ENCODE measurements at places on chromosomes 1 and 21.
A peak's percentile ranks its signal among the peaks of the same experiment; 100 is the strongest.

DNA sequence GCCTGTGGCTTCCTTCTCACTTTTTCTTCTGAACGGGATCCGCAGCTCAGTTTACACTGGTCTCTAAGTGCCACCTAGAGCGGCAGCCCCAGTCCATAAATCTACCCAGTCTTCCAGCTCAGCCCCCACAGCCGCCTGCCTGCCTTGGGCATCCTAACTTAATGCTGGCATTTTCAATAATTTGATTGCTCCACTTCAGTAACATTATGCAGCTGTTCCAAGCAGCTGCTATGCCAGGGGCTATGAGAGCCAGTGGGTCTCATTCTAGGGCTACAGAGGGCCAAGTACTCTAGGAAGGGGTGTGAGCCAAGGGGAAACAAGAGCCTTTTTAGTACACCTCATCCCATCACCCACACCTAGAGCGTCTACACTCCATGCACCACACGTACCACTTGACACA is 48.4 kb upstream of the COA6 start:
- no peaks in the 10 kb centered on the region for H3K36me3 ChIP-seq
- no peak overlapping the region for H3K27ac ChIP-seq
- no peak for DNase-seq
- no peaks in the 10 kb centered on the region for H3K27me3 ChIP-seq
- H3K4me3 ChIP-seq, result no peak overlapping the region
- H3K4me1 ChIP-seq, result peaks cover 13% of the 10 kb centered on the region

GRCh38 chr1:10253755-10254154 is 43.4 kb downstream of the KIF1B start:
- H3K4me1 ChIP-seq, result peaks cover 2% of the 10 kb centered on the region
- DNase-seq, result no peak
- H3K27me3 ChIP-seq, result no peaks in the 10 kb centered on the region
- no peak overlapping the region for H3K4me3 ChIP-seq

DNA sequence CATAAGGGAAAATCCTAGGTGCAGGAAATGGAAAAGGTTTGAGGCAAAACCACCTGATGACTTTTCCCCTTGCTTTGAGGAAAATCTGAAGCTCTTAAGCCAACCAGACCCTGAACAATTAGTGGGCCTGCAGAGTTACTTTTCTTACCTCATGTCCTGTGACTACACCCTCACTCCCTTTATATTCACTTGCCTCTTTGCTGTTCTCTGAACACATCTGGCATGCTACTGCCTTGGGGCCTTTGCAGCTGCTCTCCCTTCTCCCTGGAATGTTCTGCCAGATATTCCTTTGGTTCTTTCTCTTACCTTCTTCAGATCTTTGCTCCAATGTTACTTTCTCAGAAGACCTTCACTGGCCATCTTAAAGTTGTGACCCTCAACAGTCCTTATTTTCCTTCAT is 21.8 kb downstream of the RPTN start:
- no peaks in the 10 kb centered on the region for H3K36me3 ChIP-seq
- H3K27me3 ChIP-seq, result peaks cover 2% of the 10 kb centered on the region
- DNase-seq, result no peak
- H3K4me1 ChIP-seq, result no peaks in the 10 kb centered on the region
- no peak overlapping the region for H3K27ac ChIP-seq

DNA sequence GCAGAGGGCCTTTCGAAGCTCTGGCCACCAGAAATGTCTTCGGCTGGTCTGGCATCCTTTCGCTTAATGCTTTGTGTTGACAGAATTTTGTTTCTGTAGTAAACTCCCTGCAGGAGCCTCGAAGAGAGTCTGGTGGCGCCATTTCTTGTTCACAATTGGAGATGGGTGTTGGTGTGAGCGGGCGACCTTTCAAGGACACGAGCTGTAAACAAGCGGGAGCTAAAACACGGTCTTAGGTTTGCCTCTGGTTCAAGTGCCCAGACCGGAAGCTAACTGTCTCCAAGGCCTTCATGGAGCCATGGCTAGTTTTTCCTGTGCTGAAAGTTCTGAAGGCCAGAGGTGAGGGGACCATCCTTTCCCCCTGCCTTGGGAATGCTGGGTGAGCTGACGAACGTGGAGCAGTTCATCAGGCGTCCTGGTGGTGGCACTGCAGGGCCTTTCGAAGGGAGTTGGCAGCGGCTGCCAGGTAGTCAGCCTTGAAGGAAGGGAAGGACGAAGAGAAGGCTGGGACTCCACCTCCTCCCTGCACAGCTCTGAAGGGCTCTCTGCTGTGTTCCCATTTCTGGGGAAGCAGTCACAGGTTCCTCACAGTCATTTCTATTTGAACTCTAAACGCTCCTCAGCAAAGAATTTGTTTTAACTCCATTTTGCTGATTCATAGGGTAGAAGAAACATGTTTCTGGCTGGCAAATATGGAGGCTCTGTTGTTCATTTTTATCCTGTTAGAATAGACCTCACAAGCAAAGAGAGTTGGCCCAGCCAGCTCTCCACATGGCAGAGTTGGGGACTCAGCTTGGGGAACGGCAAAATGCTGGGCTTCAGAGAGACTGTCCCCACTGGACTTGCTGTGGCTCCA is 35.2 kb downstream of the URB2 start:
- H3K4me3 ChIP-seq, result no peak overlapping the region
- H3K27me3 ChIP-seq, result no peaks in the 10 kb centered on the region
- no peak overlapping the region for H3K27ac ChIP-seq

DNA sequence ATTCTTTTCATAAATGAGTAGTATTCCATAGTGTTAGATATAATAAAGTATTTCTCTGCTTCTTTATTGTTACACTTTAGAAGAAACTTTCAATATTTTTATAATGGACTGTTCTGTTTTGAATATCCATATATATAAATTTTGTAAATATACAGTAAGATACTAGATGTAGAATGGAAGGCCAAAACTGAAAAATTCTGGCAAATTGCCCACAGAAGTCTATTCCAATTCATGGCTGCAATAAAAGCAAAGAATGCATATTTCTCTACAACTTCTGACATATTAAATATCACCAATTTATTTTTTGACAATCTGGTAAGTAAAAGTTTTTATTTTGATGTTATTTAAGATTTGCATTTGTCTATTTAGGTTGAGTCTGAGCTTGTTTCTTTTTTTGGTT is 532.5 kb downstream of the NCAM2 start:
- no peak for DNase-seq
- no peaks in the 10 kb centered on the region for H3K27me3 ChIP-seq
- H3K4me1 ChIP-seq, result no peaks in the 10 kb centered on the region
- H3K36me3 ChIP-seq, result no peaks in the 10 kb centered on the region
- no peak overlapping the region for H3K27ac ChIP-seq

DNA sequence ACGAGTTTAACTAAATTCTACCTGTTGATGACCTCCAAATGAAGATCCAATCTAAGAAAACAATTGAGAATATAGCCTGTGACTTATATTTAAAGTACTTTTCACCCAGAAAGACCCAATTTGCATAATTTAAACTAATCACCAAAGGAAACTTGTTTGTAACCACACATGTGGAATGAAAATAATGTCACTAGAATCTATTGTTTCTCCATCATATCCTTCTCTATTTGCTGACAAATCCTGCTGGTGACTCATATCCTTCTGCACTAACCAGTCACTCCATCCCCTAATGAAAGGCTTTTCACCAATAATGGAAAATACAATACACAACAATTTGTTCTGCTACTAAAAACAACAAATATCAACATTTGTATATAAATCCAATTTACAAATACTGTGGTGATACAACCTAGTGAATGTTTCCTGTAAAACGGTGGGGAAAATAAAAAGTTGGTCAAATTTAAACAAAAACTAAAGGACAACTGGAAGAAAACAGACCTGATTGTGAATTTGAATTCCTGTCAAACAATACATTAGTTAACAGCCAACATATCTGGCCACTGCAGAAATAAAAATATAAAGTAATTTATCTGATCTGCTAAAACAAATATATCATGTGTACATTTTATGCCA is 6.5 kb downstream of the PTP4A2 start:
- H3K4me3 ChIP-seq, result no peak overlapping the region
- H3K36me3 ChIP-seq, result no peaks in the 10 kb centered on the region
- H3K4me1 ChIP-seq, result peaks cover 12% of the 10 kb centered on the region
- no peaks in the 10 kb centered on the region for H3K27me3 ChIP-seq
- peak overlapping the region; percentile 53 for H3K27ac ChIP-seq
- DNase-seq, result no peak

DNA sequence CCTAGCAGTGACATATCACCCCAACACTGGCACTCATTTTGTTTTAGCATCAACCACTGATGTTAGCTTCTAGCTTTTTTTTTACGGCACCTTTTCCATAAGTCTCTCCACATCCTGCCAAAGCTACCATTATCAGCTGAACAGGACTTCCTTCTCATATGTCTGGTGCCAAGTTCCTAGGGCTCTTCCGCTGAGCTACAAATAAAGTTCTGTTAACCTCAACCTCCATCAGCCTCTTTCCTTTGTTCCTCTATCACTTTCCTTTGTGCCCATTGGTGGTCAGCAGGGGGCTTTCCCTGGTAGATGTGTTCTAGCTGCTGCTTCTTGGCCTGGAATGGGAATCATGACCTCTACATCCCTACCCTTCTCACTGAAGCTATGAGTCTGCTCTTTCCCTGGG is 163.8 kb downstream of the FAF1 start:
- no peak overlapping the region for H3K27ac ChIP-seq
- no peak for DNase-seq
- H3K4me3 ChIP-seq, result no peak overlapping the region
- no peaks in the 10 kb centered on the region for H3K4me1 ChIP-seq
- no peaks in the 10 kb centered on the region for H3K27me3 ChIP-seq

GRCh38 chr1:181044449-181044966 is 10.7 kb downstream of the MR1 start:
- H3K27me3 ChIP-seq, result no peaks in the 10 kb centered on the region
- peaks cover 13% of the 10 kb centered on the region for H3K4me1 ChIP-seq
- no peaks in the 10 kb centered on the region for H3K36me3 ChIP-seq
- H3K4me3 ChIP-seq, result no peak overlapping the region
- no peak for DNase-seq
- H3K27ac ChIP-seq, result peak overlapping the region; percentile 46

DNA sequence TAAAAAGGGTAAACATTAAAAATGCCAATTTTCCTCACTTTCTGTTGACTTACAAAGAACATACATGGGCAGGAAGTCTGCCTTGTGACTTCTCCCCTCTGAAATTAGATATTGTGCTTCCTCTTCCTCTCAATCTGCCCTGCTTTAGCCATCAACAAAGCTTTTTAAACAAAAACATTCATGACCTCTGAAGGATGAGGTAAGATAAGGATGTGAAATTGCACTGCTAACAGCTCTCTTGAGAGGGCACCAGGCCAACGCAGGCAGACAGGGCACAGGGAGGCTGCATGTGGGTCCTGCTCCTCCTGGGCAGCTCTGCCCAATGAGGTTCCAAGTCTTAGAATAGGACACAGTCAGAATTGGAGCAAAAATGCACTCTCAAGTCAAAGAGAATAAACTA is 62.1 kb downstream of the DEGS1 start:
- H3K4me3 ChIP-seq, result no peak overlapping the region
- peaks cover 7% of the 10 kb centered on the region for H3K36me3 ChIP-seq
- no peak overlapping the region for H3K27ac ChIP-seq

DNA sequence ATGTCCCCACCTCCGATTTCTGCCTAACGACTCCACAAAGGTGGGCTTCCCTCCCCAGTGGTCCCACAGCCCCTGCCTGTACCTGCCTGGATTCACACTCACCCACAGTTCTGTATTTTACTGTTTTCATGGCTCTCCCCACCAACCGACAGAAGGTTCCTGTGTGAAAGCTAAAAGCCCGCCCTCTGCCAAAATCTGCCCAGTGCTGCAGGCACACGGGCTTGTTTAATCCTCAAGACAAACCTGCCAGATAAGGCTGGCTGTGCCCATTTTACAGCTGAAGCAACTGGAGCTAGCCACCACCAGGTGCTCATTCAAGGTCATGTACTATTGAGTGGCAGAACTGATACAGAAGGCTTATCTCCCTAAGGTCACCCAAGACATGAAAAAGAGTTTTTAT is 114.5 kb downstream of the HIVEP3 start:
- no peaks in the 10 kb centered on the region for H3K4me1 ChIP-seq
- H3K4me3 ChIP-seq, result no peak overlapping the region
- H3K36me3 ChIP-seq, result no peaks in the 10 kb centered on the region
- no peaks in the 10 kb centered on the region for H3K27me3 ChIP-seq

- no peak overlapping the region for H3K4me3 ChIP-seq
- no peaks in the 10 kb centered on the region for H3K36me3 ChIP-seq
- no peak for DNase-seq
- H3K27ac ChIP-seq, result no peak overlapping the region
- no peaks in the 10 kb centered on the region for H3K27me3 ChIP-seq
These were observed 21.5 kb downstream of the NCAM2 start for GRCh38 chr21:21019681-21020080.

DNA sequence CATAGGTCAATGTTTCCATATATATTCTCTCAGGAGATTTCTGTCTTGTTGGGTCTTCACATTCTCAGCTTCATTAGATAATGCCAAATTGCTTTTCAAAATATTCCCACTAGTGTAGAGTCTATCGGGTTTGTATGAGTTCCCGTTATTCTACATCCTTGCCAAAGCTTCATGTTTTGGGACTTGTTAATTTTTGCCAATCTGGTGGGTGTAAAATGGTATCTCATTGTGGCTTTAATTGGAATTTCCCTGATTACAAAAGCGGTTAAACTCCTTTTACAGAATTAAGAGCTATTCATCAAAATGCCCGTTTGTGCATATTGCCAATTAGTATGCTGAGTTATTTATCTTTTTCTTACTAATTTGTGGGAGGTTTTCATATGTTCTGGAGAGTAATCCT is 708.4 kb upstream of the ADAMTS5 start:
- no peaks in the 10 kb centered on the region for H3K36me3 ChIP-seq
- H3K27me3 ChIP-seq, result no peaks in the 10 kb centered on the region
- H3K4me1 ChIP-seq, result no peaks in the 10 kb centered on the region
- DNase-seq, result no peak

DNA sequence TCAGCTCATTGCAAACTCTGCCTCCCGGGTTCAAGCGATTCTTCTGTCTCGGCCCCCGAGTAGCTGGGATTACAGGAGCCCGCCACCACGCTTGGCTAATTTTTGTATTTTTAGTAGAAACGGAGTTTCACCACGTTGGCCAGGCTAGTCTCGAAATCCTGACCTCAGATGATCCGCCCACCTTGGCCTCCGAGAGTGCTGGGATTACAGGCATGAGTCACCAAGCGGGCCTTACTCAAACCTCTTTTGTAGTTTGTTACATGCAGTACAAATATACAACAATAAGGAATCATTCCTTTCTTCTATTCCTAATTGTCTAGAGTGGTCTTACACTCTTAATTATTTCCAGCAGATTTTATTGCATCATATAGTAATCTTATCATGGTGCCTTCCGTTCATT is 16.6 kb downstream of the SPATA17 start:
- no peak overlapping the region for H3K4me3 ChIP-seq
- no peaks in the 10 kb centered on the region for H3K4me1 ChIP-seq
- H3K27me3 ChIP-seq, result no peaks in the 10 kb centered on the region
- no peaks in the 10 kb centered on the region for H3K36me3 ChIP-seq
- no peak for DNase-seq

All from liver (tissue), 10 donors.